ENCODE measurements at places on chromosomes 2 and 18.
A peak's percentile ranks its signal among the peaks of the same experiment; 100 is the strongest.

DNA sequence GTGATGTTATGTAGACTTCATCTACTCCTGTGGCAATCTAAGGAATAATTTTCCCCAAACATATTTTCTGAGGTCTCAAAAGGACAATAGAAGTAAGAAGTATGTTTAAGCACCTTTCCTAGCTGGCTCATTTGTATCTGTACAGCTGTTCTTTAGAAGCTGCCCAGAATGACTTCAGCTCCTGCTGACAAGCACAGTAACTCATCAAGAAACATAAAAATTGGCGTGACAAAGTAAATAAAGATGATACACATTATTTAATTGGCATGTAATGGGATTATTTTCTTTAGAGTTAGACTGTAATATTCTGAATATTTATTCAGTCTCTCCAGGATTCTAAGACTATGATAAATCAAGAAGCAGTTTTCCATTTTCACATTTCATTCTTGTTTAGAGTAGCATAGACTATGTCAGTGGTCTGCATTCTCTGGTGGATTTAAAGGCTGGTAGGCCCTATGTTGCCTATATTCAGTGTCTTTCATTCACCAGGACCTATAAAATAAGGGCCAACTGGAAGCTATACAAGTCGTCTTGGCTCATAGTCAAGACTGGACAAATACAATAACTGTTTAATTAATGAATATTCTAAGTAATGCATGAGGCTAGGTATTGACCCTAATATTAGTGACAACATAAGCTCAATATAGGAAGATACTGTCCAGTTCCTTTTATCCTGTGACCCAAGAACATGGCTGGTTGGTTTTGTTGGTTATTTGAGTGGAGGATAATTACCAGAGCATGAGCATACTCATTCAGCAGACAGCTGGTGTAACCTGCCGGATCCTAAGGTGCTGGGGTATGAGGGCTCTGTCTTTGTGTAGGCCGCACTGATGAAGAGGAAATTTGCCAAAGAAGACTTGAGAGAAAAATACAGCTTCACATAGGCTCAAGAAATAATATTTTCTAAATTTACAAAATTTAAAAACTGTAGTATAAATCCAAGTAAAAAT is 107.0 kb downstream of the PDE1A start:
- peak; percentile 12 for DNase-seq

DNA sequence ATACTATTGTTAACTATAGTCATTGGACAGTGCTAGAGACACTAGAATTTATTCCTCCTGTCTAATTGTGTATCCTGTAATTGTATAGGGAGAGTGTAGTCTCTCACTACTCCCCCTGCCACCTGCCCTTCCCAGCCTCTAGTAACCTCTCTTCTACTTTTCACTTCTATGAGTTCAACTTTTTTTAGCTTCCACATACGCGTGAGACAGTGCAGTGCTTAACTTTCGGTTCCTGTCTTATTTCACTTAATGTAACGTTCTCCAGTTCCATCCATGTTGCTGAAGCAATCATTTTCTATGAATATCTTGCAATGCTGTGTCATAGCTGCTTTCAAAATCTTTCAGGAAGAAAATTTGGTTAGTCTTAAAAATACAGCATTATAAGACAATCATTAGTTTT is 22.8 kb upstream of the RUFY4 start:
- DNase-seq, result no peak

- DNase-seq, result no peak
Measured at GRCh38 chr2:8851811-8852560, 14.6 kb upstream of the KIDINS220 start.

GRCh38 chr18:51192696-51193095 is 4.8 kb downstream of the MEX3C start:
- no peak for DNase-seq

DNA sequence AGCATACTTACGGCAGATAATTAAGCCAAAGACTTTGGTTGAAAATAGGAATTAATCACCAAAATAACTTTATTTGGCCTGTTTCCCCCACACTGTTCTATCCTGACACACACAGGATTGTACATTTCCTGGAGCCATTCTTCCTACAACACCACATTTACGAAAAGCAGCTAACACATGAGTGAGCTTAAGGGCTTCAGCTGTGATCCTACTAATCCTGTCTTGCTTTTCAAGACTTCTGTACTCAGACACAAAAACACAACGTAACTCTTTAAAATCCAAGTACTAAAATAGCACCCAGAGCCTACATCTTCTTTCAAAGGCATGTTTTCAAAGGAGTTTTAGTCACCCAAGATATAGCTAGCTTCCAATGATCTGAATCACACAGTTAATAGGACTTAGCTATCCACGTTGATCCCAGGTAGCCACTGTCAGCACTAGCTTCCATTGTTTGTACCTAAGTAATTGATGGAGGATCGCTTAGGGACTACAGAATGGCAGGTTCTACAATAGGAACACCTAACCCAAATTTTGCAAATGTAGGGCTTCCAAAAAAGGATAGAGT is 42.8 kb upstream of the TTC39C start:
- DNase-seq, result no peak

- no peak for DNase-seq
Measured at GRCh38 chr2:60317844-60318243, 235.6 kb downstream of the BCL11A start.

DNA sequence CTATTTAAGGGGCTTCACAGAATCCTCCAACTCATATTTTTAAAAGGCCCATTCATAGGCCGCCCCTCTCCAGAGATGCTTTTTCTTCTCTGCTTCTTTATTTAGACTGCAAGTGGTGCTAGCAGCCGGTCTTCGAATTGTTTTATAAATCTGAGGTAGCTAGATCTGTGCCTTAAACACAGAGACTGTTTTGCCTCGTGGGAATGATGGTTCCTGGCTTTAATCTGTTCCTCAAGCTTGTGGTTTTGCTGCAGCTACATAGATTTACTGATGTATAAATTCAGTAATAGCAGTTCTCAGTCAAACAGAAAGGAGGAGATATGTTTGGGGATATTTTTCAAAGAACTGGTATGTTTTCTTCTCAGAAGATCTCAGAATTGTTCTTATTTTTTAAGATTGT is 45.3 kb downstream of the TNFRSF11A start:
- no peak for DNase-seq

DNA sequence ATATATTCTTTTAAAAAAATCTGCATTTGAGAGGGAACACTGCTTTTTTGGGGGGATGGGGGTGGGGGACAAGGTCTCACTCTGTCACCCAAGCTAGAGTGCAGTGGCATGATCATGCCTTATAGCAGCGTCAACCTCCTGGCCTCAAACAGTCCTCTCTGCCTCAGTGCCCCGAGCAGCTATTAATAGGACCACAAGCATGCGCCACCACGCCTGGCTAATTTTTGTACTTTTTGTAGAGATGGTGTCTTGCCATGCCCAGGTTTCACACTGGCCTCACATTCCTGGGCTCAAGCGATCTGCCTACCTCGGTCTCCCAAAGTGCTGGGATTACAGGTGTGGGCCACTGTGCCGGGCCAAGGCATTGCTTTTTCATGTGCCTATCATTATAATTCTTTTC is 154.2 kb downstream of the ATAD2B start:
- no peak for DNase-seq

All from fibroblast of skin of right biceps (primary cell).